ENCODE measurements at places on chromosomes 4 and X.

GRCh38 chr4:25320773-25321172 is 8.2 kb downstream of the ZCCHC4 start:
- no peak for DNase-seq

DNA sequence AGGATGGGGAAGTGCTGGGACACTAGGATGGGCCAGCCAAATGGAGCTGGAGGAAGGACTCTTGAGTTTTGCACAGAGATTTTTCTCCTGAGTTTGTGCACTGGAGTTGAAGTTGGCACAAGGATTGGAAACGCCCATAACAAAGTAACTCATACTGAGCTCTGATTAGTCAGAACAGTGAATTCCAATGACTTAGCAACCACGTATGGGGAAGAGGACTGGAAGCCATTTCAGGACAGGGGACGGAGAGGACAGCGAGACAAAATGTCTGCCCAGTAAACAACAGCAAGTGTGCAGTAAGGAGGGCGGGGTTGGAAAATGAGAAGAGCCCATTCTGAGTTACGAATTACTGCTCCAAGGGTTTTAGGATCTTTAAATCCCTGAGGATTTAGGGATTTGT is 5.9 kb downstream of the RIPPLY1 start:
- DNase-seq: no peak

DNA sequence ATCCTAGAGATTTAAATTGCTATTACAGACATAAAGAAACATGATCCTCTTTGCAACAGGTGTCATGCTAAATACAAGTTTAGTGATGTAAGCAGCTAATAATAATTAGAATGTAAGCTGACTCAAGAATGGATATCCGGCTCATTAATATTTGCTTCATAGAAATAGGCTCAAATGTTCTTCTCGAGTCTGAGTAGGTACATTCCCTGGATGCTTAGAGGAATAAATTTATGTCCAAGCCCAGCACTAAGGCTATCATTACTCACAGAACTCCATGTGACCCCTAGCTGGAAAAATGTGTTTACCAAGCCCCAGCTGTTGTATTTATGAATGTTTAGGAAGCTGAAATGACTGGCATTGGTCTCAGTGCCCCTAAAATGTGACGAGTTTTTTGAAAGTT is 87.6 kb upstream of the TSPAN7 start:
- DNase-seq: no peak

GRCh38 chrX:107748506-107748905 is 27.1 kb downstream of the TSC22D3 start:
- DNase-seq: no peak

- no peak for DNase-seq
Observed at GRCh38 chrX:9117851-9118250, 83.9 kb upstream of the FAM9B start.

DNA sequence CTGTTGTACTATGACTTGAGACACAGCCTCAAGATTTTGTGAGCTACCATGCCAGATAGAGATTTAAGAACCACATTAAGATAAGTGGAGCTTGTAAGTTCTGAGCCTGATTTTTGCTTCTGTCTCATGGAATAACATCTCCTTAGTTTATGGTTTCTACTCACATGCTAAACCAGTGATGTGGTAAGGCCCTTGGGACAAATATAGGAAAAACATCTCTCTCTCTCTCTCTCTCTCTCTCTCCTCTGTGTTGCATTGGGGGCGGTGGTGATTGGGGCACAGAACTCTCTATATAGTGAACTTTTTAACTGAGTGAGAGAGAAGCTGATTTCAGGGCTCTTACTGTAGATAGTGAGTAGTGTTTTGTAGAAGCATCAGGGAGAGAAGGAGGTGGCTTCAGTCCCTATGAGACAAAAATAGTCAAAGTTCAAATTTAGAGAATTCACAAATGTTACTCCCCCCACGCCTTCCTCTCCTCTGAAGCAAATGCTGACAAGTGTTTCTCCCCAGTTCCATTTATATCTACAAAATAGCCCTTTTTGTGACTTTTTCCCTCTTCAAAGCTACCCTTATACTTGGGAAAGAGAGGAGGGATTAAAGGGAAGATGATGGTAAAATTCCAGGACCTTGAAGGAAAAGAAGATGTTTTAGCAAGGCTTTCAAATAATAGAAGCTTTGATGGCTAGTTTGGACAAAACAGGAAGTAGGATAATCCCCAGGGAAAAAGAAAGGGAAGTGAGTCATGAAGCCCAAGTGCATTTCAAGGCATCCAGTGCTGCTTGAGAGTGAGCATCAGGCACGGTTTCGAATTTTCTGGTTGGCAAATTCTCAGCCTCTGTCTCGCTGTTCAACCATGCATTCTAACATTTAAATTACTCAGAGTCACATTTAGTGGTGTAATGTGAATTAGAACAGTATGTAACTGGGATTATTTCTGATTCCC is 134.3 kb upstream of the AP1S2 start:
- DNase-seq: no peak

- DNase-seq: no peak
Observed at GRCh38 chr4:15691346-15692135, 9.9 kb downstream of the FAM200B start.

DNA sequence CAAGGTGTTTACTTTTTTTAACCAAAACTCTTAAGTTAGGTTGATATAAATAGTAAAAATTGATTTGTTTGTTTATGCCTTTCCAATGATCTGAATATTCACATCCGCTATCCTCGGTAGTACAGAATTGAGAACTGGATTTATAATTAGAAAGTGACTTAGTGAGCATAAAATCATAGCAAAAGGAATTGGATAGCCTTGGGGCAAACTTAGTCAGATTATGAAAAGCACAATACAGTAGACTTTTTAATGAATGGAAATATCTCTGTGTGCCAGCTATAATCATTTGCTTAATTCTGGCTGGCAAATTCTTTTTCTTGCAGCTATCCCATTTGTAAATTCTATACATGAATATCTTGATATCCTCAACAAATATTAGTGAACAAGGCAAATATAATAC is 713.5 kb downstream of the ADGRL3 start:
- DNase-seq: no peak

GRCh38 chrX:29587107-29587506 is 628.3 kb upstream of the MAGEB2 start:
- DNase-seq: no peak

DNA sequence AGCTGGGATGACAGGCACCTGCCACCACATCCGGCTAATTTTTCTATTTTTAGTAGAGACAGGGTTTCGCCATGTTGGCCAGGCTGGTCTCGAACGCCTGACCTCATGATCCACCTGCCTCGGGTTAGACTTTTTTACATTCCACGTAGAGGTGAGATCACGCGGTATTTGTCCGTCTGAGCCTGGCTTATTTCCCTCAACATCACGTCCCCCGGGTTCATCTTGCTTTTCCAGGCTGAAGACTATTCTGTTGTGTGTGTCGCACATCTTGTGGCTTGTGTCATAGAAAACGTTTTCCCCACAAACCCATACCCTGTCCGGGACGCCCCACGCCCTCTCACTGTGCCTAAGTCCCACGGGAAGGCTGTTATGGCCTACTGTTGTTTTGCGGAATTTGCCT is 185.3 kb downstream of the CRLF2 start:
- DNase-seq: peak; percentile 13

- DNase-seq: no peak
Observed at GRCh38 chr4:137678796-137679195, 146.5 kb upstream of the PCDH18 start.

- DNase-seq: no peak
Observed at GRCh38 chrX:51779306-51779705, 36.1 kb downstream of the GSPT2 start.

- DNase-seq: no peak
Observed at GRCh38 chr4:85979276-85979675, 380.6 kb downstream of the MAPK10 start.

GRCh38 chr4:3353752-3354454 is 61.1 kb downstream of the RGS12 start:
- no peak for DNase-seq
